ENCODE measurements at places on chromosomes 5 and 9.

- no peak for DNase-seq
These were observed 314.3 kb upstream of the CHD1 start for GRCh38 chr5:99243111-99243510.

DNA sequence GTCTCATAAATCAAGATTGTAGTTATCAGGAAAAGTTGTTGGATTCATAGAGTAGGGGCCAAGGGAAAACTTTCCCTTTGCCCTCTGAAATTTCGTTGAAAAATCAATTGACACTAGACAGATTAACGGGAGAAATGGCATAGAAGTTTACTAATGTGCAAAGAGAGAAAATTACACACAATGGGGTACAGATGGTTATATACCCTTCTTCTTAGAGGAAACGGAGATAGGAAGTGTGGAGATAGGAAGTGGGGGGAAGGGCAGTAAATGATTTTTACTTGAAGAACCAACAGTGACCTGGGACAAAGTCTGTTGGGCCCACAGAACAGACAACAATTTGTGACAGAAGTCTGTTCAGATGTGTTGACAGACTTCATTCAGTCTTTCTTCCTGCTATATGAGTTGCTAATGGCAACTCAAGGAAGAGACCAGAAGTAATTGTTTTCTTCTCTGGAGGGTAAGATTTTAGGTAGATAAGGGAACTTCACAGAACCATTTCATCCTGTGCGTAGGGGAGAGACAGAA, 177.9 kb downstream of the C9orf152 start:
- DNase-seq, result no peak

GRCh38 chr9:110476251-110476650, 103.3 kb downstream of the SVEP1 start:
- DNase-seq, result no peak

- no peak for DNase-seq
These were observed 1497.8 kb downstream of the EFNA5 start for GRCh38 chr5:106172681-106173532.

DNA sequence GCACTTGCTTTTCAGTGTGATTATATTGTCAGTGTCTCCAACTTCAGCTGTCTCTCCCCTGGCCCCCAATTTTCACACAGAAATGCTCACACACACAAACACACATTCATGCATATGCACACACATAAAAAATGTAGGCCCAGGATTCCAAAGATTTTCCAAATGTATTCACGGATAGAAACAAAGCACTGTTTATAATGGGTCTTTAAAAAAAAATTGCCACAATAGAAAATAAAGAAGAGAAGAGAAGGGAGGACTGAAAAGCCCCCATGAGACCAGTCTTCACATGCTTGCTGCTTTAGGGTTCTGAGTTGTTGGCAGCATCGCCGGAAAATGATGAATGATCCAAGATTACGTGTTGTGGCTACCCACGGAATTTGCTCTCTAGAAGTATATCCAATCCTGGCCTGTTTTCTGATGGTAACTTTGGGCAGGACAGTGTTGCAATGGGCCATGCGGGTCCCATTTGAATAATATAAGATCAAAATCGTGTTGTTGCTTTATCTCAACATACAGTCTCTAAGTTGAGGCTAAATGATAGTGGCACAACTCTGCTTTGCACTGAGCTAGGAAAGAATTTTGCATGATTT, 36.2 kb upstream of the ACO1 start:
- DNase-seq, result no peak

DNA sequence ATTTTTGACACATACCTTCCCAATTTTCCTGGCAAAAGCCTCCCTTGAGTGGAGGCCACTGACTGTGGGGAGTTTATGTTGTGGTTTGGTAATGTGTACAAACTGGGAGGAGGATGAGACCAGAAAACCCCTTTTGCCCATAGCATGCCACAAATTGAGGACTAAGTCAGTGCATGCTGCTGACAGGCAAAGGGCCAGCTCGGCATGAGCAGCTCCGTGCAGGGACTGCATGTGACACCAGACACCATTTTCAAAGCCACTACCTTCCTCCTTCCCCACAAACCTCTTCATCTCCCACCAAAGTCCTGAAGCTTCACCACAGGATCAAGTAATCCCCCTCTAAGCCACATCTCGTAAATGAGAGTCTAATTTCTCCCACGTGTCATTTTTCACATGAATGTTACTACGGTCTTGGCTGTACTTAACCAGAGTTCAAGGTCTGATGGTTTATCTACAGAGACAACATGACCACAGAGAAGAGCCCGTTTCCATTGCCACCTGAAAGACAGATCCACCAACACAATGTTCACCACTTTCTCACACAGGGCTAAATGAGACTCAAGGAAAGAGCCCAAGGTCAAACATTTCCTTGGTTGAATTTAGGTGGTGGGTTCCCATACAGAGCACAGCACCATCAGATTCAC, 106.5 kb downstream of the NFIB start:
- DNase-seq, result no peak

- DNase-seq, result no peak
These were observed 308.1 kb upstream of the MPDZ start for GRCh38 chr9:13587571-13587970.

- no peak for DNase-seq
These were observed 46.9 kb upstream of the UBAC1 start for GRCh38 chr9:136007934-136008692.

GRCh38 chr9:114000671-114001409, 77.3 kb downstream of the AMBP start:
- DNase-seq, result no peak

DNA sequence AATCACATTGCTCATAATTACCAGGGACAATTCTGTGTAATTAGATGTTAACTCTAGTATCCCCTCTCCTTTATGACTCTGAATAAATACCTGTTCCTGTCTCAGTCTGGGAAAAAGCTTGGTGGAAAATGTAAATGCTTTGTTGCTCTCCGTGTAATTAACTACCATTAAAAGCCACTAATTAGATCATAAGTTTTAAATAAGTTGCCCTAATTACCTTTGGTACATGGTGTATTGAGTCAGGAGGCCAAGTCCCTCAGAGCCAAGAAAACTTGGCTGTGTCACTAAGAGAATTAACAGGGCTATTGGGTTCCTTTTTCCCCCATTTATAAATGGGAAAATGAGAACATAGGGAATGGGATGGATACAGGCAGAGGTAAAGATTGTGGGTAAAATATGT, 617.6 kb downstream of the TLR4 start:
- DNase-seq, result no peak
